NCI-H1417 treated with DMSO at 0.1 percent for 48 hours (cell line): ENCODE measurements at places on chromosomes 2 and 18.

GRCh38 chr2:168024459-168024858 is 222.9 kb downstream of the STK39 start:
- no peak for DNase-seq

- DNase-seq, result no peak
Measured at GRCh38 chr2:241274127-241274526, 41.3 kb downstream of the HDLBP start.

GRCh38 chr18:70158992-70159717 is 46.3 kb downstream of the RTTN start:
- no peak for DNase-seq

- DNase-seq, result no peak
Measured at GRCh38 chr18:5503740-5504139, 40.1 kb downstream of the EPB41L3 start.

DNA sequence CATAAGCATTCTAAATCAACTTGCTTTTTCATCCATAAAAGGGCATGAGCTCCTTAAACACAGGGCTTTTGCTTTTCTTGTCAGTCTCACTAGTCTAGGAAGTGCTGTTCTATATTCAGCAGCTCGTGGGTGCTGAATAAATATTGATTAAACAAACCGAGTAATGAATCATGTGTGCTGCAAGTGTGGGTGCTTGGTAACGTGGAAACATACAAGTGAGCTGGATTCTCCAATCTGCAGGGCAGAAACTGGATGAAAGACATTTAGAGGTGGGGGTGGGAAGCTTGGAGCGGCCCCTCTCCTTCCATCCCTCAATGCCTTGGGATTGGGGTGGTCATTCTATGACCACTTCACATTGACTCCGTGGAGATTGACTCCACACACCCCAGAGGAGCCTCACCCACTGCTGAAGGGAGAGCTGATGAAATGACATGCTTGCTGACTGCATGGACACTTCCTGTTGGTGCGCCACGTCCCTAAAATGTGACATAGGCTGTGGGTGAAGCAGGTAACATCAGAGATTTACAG is 114.6 kb downstream of the DOCK10 start:
- no peak for DNase-seq

DNA sequence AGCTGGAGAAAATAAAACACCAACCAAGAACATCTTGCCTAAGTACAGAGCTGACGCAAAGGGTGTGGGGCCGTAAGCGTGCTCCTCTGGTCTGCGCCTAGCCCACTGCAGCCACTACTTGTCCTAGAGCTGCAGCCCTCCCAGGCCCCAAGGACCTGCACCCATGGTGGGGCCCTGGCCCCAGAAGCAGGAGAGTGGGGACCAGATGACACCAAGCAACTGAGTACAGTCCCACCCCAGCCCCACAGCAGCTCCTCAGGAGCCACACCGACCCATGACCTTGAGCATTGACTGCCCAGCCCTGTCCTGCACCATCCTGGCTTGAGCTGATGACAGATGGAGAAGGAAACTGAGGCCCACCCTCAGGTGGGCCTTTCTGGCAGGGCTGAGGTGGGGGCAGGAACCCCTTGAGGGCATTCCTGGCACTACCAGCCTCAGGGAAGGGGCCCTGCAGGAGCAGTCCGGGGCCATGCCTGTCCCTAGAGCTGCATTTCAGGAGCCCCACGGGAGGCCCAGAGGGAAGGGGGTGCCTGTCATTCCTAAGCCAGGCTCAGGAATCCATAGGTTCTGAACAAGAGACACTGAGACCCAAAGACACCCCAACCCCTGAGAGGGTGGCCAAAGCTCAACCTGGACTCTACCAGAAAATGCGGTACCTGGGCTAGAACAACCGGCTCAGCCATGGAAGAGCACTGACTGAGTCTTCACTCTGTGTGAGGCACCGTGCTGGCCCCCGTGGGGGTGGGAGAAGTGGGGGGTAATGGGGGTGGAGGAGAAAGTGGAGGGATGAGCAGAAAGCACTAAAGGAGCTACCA is 4.9 kb downstream of the KIF1A start:
- DNase-seq, result no peak
